ENCODE measurements at places on chromosomes 5 and 9.

DNA sequence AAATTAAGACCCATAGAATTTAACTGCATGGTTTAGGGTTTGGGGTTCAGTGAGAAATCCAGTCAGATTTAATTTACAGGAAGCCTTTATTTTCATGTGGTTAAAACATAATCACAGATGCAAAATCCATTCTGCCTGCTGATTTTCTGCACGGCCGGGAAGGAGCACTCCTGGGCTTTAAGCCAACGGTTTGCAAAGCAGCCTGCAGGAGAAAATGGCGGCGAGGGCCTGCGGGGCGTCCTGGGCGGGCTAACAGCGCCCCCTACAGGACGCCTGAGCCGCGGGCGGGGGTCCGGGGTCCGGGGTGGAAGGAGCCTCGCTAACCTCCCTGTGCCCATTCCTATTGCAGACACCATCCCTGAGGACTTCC, 47.6 kb downstream of the THBS4 start:
- peak; percentile 53 for DNase-seq

- DNase-seq, result no peak
Observed at GRCh38 chr5:181126841-181127240, 4.1 kb downstream of the OR2V1 start.

GRCh38 chr5:7756453-7756852, 94.5 kb downstream of the CFAP90 start:
- no peak for DNase-seq

DNA sequence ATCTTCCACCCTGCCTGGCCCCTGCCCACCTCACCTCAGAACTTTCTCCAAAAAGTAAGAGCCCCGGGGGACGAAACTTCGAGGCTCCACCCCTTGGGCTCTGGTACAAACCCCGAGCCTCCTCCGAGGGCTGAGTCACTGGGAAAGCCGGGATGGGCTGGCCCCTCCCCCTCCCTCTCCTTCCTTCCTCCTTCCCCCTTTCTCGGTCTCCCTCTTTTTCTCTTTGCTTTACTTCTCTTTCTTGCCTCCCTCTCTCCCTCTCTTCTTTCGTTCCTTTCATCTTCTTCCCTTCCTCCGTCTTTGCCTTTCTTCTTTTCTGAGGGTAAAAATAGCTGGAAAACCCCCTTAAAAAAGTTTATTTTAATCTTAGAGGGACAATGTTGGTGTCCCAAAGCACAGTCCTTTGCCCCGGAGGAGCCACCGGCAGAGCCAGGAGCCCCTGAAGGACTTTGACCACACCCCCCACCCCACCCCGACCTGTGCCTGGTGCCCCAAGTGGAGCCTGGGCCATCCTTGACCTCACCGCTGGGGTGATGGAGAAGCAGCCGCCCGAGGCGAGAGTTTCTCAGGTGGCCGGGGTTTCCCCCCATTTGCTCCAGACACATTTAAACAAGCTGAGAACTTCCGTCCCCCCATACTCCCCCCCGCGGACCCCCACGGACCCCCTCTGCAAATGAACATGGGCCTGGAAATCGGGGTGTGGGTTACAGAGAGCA, 5.7 kb upstream of the NOTCH1 start:
- no peak for DNase-seq

GRCh38 chr9:69195668-69196067, 21.6 kb downstream of the TJP2 start:
- no peak for DNase-seq

DNA sequence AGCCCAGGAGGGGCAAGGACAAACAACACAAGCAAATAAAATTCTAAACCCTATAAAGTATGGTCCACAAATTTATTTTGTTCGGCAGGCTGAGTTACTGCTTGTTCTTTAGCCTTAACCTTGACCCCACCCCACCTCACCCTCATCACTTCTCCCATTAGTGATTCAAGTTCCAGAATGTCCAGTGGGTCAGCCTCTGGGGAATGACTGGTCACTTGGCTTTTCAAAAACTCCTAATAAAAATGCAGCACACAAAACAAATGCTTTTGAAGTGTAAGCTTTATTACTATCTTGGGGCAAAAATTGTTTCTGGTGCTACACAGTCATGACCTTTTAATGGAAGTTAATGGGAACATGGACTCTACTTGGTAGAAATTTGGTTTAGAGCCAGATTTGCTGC, 142.1 kb downstream of the MPDZ start:
- no peak for DNase-seq

Measured in anterior cingulate cortex (tissue), 58 donors.